Osteoblast (primary cell): ENCODE measurements at places on chromosomes 5 and 9. TPM values are rescaled to one million over a fixed set of nuclear protein-coding genes. Genes with fewer than 3 reads are reported as not detected.

GRCh38 chr5:147169399-147169798 is 65.4 kb upstream of the STK32A start:
- no peaks in the 10 kb centered on the region for H3K4me1 ChIP-seq
- H3K27ac ChIP-seq: no peak overlapping the region
- H3K4me3 ChIP-seq: no peak overlapping the region

DNA sequence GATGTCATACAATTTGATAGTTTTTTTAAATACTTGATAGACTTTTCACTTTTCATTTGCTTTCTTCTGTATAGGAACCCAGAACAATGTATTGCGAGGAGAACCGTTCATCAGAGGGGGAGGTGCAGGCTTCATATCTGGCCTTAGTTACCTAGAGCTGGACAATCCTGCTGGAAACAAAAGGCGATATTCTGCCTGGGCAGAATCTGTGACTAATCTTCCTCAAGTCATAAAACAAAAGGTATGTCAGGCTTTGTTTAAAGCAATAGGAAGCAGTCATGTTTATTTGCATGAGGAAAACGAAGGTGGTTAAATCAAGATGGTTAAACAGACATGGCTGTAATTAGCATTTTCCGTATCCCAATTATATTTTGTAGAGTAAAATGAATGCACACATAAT is 46.0 kb downstream of the C7 start:
- no peaks in the 10 kb centered on the region for H3K36me3 ChIP-seq
- no peak for DNase-seq
- H3K27me3 ChIP-seq: no peaks in the 10 kb centered on the region
- H3K4me3 ChIP-seq: no peak overlapping the region
- H3K27ac ChIP-seq: no peak overlapping the region
- H3K4me1 ChIP-seq: no peaks in the 10 kb centered on the region

GRCh38 chr5:100551183-100551582 is 16.0 kb downstream of the FAM174A start:
- peak overlapping the region; percentile 0 for H3K27ac ChIP-seq
- peaks cover 9% of the 10 kb centered on the region for H3K4me1 ChIP-seq
- H3K27me3 ChIP-seq: no peaks in the 10 kb centered on the region
- DNase-seq: no peak
- H3K36me3 ChIP-seq: no peaks in the 10 kb centered on the region
- H3K4me3 ChIP-seq: no peak overlapping the region

DNA sequence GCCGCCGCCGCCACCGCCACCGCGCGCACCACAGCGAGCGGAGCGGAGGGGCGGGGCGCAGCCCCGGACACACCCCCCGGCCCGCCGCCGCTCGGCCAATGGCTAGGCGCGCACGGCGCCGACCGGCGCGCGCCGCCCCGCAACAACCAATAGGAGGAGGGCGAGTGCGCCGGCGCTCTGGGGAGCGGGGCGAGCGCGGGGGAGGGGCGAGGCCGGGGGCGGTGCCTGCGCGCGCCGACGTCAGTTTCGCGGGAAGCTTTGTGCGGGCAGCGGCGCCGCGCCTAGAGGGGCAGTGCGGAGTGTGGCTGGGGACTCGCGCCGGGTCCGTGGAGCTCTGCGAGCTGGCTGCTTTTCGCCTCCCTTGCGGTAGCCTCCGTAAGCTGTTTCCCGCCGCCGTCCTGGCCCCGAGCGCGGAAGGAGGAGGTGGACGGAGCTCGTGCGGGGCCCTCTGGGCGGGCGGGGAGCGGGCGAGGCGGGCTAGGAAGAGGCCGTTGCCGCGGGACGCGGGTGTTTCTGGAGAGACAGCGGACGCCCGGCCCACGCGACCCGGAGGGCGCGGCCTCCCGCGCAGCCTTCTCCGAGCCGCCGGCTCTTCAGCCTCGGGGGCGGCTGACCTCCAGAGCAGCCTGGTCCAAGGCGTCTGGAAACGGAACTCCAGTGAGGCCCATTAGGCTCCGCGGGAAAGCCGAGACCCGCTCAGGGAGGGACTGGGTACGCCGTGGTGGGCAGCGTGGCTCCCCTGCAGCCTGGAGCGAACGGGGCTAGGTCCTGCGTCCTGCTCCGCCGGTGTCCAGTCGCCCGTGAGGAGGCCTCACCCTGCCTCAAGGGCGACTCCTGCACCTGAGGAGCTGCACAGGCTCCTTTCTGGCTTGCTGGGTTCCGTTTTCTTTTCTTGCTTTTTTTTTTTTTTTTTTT is at the start of gene ZMYND19:
ZMYND19 (minus strand) TSS at position 44 of the 915 bp plus-strand sequence. CDS start 249 bp downstream, outside the sequence.
- peak; percentile 100 for DNase-seq
- H3K4me1 ChIP-seq: peaks cover 9% of the 10 kb centered on the region
- H3K27me3 ChIP-seq: no peaks in the 10 kb centered on the region
- peaks cover 25% of the 10 kb centered on the region for H3K36me3 ChIP-seq
- peak within 1 kb of the TSS; percentile 33 for H3K27ac ChIP-seq

The STPG3 gene
- 0.36 TPM in 1 of 2 replicates, not detected in the other for total RNA-seq

The FAT2 gene
- total RNA-seq: 0.36 and 0.59 TPM in 2 replicates

DNA sequence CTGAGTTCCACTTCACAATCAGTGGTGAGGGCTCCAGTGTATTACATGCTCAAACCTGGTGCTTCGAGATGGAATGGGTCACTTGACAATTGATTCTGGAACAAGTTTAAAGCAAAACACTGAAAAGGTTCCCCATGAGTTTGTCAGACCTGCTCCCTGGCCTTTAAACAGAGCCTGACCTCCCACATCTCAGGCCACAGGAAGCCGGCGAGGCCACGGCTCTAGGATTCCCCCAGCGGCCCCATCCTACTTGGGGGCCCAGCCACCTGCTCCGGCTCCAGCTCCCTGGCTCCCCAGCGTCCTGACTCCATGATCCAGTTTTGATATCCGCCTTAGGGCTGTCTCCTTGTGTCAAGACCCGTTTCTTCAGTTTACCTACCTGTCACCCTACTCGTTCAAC is 62.0 kb downstream of the TTLL11 start:
- H3K4me1 ChIP-seq: peaks cover 6% of the 10 kb centered on the region
- H3K27me3 ChIP-seq: no peaks in the 10 kb centered on the region

The C5 gene
- total RNA-seq: 5.1 and 5.6 TPM in 2 replicates

GRCh38 chr5:91016954-91017700 is 366.0 kb downstream of the ARRDC3 start:
- peaks cover 3% of the 10 kb centered on the region for H3K4me1 ChIP-seq
- H3K27ac ChIP-seq: no peak overlapping the region
- H3K4me3 ChIP-seq: no peak overlapping the region
- peak; percentile 75 for DNase-seq

DNA sequence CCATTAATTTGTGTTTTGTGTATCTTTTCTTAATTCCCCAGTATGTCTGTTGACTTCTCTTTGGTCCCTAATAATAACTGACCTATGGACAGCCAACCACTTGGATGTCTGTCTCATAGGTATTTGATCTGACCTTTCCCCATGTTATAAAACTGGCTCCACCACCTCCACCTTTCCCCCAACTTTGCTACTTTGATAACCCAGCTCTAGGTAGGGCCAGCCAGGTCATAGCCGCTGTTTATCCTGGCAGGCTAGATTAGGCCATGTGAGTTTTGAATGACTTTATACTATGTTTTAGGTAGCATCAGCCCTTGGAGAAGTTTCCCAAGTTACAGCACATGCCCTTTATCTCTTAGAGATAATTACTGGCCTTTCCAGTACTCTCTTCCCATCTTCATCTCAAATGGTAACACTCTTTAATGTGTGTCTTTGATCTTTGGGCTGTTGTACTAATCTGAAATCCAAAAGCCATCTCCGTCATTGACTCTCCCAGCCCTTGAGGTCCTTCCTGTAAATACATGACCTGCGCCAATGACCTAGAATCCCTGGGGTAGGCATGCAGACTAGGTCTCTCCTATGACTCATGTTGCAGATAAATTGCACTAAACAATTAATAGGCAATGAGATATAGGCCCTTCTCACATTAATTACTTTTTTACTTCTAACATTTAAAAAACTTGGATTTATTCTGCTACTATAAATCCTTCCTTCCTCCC is 152.6 kb downstream of the CD180 start:
- H3K4me1 ChIP-seq: peaks cover 7% of the 10 kb centered on the region
- no peak overlapping the region for H3K4me3 ChIP-seq
- no peak for DNase-seq
- H3K36me3 ChIP-seq: no peaks in the 10 kb centered on the region
- H3K27me3 ChIP-seq: no peaks in the 10 kb centered on the region
- H3K27ac ChIP-seq: no peak overlapping the region

DNA sequence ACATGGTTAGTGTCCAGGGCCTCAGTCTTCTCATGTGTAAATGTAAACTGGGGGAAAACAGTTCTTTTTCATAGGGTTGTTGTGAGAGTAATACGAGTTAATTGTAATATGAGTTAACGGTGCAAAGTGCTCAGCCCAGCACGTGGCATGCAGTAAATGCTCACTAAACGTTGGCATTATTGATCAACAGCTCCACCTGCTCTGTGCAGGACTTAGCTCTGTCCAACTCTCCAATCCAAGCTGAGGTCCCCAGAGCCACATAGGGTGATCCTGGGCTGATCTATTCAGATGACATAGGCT is 28.3 kb downstream of the SPOCK1 start:
- no peaks in the 10 kb centered on the region for H3K27me3 ChIP-seq
- H3K27ac ChIP-seq: peak overlapping the region; percentile 65
- no peak for DNase-seq
- H3K4me3 ChIP-seq: no peak overlapping the region

GRCh38 chr9:84397822-84398221 is 57.3 kb upstream of the SLC28A3 start:
- no peaks in the 10 kb centered on the region for H3K36me3 ChIP-seq
- H3K27ac ChIP-seq: no peak overlapping the region
- H3K4me1 ChIP-seq: peaks cover 11% of the 10 kb centered on the region
- H3K4me3 ChIP-seq: no peak overlapping the region
- DNase-seq: peak; percentile 92

DNA sequence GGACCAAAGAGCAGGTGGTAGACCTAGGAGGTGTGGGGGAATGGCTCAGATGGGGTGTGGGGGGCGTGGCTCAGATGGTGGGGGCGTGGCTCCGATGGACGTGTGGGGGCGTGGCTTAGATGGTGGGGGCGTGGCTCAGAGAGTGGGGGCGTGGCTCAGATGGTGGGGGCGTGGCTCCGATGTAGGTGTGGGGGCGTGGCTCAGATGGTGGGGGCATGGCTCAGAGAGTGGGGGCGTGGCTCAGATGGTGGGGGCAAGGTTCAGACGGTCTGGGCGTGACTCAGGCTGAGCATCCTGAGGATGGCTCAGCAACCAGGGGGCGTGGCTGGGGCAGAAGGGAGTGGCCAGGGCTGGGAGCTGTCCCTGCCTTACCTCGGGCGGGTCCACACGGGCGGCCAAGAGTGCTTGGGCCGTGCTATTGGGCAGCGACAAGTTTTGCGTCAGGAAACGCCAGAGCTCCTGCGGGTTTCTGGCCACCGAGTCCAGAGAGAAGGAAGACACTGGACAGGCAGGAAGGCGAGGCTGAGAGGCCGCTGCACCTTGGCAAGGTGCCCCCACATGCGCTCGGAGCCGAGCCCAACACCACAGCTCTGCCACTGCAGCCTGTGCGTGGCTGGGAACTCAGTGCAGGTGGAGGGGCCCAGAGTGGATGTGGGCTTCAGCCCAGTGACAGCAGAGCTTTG is 5.9 kb downstream of the ABCA2 start:
- no peak overlapping the region for H3K4me3 ChIP-seq
- peak; percentile 97 for DNase-seq
- H3K27ac ChIP-seq: no peak overlapping the region

DNA sequence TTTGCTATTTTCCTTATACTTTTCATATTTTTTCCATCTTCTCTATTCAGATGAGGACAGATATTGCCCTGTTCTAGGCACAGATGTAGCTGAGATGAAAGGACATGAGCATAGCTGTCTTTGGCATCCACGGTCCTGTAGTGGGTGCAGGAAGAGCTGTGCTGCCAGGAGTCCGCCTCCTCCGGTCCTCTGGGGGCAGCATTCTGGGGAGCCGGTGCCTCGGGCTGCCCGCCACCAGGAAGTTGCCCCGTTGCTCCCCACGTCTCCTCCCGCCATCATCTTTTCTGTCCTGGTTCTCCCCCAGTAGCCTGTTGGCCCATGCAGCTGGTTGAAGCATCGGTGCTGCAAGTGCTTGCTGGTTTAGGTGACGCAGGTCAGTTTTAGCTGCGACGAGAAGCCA is 170.0 kb upstream of the IRX4 start:
- no peak overlapping the region for H3K27ac ChIP-seq
- H3K4me1 ChIP-seq: no peaks in the 10 kb centered on the region
- no peak for DNase-seq
- no peak overlapping the region for H3K4me3 ChIP-seq
- H3K27me3 ChIP-seq: no peaks in the 10 kb centered on the region

- H3K36me3 ChIP-seq: no peaks in the 10 kb centered on the region
- H3K4me1 ChIP-seq: peaks cover 15% of the 10 kb centered on the region
- no peak overlapping the region for H3K4me3 ChIP-seq
- H3K27ac ChIP-seq: no peak overlapping the region
- DNase-seq: peak; percentile 29
- H3K27me3 ChIP-seq: peaks cover 100% of the 10 kb centered on the region
Observed at GRCh38 chr9:37032713-37033112, 1.4 kb downstream of the PAX5 start.

DNA sequence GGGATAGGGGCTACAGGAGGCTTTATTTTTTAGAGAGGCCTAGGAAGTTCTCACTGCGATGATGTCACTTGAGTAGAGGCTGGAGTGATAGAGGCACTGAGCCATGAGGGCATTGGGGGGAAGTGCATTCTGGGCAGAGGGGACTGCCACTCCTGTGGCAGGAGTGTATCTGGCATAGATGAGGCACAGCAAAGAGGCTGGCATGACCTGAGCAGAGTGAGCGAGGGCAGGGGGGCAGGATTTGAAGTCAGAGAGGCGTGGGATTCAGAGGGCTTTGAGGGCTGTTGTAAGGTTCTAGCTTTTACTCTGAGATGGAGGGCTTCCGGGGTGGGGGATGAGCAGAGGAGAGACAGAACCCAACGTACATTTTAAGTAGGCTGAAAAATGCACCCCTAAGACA is 91.9 kb upstream of the SH3PXD2B start:
- H3K27ac ChIP-seq: no peak overlapping the region
- no peak overlapping the region for H3K4me3 ChIP-seq
- H3K36me3 ChIP-seq: no peaks in the 10 kb centered on the region
- no peaks in the 10 kb centered on the region for H3K4me1 ChIP-seq

DNA sequence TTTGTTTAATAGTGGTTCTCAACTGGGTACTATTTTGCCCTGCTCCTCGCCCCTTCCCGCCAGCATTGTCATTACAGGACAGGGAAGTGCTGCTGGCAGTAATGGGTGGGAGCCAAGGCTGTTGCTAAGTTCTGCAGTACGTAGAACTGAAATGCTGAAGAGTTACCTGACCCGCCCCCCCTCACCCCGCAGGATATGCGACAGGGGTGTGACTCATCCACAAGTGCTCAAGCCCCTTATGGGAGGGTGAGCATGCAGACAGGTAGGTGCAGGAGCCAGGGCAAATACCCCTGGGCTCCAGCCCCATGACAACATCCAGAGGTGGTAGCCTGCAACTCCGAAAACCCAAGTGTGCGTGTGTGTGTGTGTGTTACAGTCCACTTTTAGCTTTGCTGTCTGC is 35.7 kb downstream of the LRRC70 start:
- no peaks in the 10 kb centered on the region for H3K36me3 ChIP-seq
- H3K27ac ChIP-seq: no peak overlapping the region
- no peak for DNase-seq
- no peak overlapping the region for H3K4me3 ChIP-seq
- no peaks in the 10 kb centered on the region for H3K4me1 ChIP-seq

The C9orf153 gene
- total RNA-seq: under 0.01 and 0.59 TPM in 2 replicates

The TSSK1B gene
- total RNA-seq: 0.72 and 0.88 TPM in 2 replicates

- no peaks in the 10 kb centered on the region for H3K4me1 ChIP-seq
- no peak for DNase-seq
- no peak overlapping the region for H3K27ac ChIP-seq
- no peak overlapping the region for H3K4me3 ChIP-seq
Observed at GRCh38 chr5:4159681-4160080, 564.0 kb downstream of the IRX1 start.

- H3K27ac ChIP-seq: no peak overlapping the region
- no peaks in the 10 kb centered on the region for H3K36me3 ChIP-seq
- no peak overlapping the region for H3K4me3 ChIP-seq
- DNase-seq: no peak
- H3K4me1 ChIP-seq: no peaks in the 10 kb centered on the region
Observed at GRCh38 chr5:166883016-166883415, 1408.4 kb upstream of the WWC1 start.
